ENCODE measurements at places on chromosomes 1 and 21.

DNA sequence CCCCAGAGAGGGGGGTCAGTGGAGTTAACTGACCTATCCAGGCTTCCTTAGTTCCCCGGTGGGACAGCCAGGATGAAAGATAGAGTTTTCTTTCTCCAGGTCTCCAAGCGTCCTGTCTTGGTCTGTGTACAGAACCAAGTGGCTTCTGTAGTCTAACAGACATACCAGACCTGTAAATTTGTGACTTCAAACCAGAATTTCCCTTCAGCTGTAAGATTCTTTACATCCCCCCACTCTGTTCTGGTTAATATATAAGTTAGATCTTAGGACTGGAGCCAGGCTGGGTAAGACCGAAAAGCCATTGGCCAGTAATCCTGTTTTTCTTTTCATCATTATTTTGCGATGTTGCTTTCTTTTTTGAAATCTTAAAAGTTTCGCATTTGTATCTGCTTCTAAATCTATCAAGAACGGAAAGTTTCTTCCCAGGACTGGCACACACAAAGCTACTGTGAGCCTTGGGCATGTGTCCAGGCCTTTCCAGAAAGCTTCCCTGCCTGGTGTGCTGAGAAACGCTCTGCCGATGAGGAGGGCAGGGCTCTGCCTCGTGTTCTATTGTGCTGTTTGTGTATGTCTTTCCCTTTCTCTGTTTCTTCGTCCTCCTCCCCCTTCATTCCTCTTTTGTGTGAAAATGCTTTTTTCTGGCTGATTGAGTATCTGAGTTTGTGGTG lies 72.3 kb downstream of the RGL1 start:
- DNase-seq, result no peak

DNA sequence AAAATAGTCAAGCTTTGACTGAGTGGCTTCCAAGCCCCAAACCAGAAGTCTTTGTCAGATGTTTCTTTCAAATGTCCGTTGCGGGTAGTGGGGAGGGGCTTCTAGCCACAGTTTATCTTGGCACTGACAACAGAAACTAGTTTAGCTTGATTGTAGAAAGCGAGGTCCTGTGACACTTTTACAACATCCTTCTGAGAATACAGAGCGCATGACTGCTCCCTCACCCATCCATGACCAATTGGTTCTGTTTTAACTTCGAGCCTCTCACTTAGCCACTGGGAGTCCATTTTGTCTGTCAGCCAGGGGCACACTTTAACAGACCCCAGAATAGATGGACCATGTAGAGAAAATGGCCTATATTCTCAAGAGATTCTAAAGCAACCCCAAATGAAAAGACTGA lies 199.2 kb upstream of the ST6GALNAC5 start:
- no peak for DNase-seq

- no peak for DNase-seq
Measured at GRCh38 chr1:107135463-107135862, 5.4 kb upstream of the NTNG1 start.

GRCh38 chr1:32798679-32799416 lies 18.3 kb downstream of the YARS1 start:
- no peak for DNase-seq

DNA sequence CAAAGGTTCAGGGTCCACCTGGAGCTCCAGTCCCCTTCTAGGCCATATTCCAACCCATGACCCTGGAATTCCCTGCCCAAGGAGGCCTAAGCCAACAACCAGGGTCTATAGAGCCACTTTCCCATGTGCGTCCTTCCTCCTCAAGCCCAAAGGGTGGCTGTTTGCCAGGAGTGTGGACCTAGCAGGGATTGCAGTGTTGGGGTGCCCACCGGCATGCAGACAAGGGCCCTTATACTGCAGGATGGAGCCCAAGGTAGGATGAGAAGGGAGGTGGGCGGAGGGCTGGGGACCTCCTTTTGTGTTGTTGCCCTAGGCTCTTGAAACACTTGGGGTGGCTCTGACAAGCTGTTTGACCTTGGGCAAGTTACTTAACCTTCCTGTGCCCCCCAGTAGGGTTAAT lies 19.7 kb upstream of the ADGRB2 start:
- DNase-seq, result no peak

GRCh38 chr1:46714976-46715375 lies 3.9 kb downstream of the EFCAB14 start:
- DNase-seq, result no peak

DNA sequence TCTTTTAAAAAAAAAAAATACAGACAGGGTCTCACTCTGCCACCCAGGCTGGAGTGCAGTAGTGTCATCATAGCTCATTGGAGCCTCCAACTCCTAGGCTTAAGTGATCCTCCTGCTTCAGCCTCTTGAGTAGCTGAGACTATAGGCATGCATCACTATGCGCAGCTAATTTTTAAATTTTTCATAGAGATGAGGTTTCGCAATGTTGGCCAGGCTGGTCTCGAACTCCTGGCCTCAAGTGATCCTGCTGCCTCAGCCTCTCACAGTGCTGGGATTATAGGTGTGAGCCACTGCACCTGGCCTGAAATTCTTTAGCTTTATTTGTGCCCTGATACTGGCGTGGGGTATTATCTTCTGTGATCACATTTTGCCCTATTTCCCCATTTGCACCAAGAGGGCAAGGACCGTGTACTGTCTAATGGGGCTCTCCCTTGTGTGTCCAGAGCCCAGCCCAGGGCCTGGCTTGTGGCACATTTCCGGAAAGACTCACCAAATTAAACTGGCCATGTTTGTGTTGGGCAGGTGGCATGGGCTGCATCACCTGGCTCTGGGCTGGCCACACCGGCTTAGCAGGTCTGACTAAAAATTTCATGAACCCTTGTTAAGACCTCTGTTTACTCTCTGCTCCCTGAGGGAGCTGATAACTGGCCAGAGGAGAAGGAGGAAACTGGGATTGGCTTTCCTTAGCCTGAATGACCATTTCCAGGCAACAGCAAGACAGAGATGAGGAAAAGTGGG lies 32.2 kb downstream of the TRIM62 start:
- no peak for DNase-seq

DNA sequence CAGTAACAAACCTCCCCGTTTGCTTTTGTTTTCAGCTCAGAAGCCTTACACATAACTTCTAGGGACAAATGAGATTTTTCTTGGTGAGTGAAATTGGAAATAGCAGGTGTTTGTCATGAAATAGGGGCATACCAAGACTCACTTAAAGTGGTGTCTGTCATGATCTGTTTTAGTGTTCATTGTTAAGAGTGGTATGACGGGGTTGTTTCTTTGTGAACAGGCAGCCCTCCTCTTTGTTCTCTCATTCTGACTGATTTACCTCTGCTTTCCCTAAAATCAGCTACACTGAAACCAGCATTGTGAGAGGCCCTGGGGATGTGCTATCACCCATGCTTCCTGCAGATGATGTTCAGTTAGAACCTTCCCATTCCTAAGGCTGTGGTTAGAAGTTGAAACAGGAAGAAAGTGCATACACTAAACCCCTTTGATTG lies 2.5 kb upstream of the ERO1B start:
- no peak for DNase-seq

- DNase-seq, result peak; percentile 6
Measured at GRCh38 chr1:50704126-50704525, 255.9 kb downstream of the FAF1 start.

- no peak for DNase-seq
Measured at GRCh38 chr1:29832471-29832870, 596.1 kb downstream of the PTPRU start.

DNA sequence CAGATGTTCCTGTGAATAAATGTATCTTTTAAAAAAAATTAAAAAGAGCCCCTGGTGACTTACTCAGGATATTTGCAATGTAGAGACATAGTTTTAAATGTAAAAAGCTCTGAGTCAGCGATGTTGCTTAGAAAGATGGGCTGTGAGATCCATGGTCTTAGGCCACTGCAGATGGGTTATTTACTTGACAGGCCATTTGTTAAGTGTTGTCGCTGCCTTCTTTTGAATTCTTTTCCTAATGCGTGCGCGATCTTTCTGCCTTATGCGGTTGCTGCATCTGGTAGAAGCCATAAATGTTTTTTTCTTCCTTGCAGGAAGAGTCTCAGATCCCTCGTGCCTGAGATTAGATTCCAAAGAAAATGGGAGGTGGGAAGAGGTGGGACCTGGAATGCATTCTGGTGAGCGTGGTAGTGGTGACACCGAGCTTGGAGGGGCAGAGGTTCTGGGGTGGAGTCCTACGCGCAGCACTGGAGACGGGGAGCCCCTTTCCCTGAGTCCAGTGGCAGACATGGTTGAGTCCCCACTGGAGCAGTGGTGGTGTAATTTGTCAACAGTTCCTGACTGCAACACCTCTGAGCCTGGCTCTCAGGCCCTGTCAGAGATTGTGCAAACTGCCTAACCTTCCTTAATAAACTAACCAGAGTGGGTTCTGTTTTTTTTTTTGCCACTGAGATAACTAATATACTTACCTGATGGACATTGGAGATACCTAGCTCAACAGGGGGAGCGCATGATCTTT lies 197.2 kb downstream of the HHAT start:
- DNase-seq, result no peak

GRCh38 chr1:113745425-113745824 lies 13.9 kb downstream of the PHTF1 start:
- no peak for DNase-seq

DNA sequence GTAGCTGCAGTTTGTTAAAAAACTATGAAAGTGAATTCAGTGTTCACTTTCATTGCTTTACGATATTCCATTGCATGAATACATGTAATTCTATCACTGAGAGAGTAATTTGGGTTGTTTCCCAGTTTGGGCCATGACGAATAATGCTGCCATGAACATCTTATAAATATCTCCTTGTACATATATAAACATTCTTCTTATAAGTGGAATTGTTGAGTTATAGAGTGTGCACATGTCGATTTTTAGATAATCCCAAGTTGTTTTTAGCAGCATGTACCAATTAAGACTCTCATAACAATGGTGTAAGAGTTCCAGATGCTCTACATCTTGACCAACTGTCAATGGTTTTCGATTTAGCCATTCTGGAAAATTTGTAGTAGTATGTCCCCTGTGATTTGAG lies 40.9 kb downstream of the ALG6 start:
- DNase-seq, result no peak

- no peak for DNase-seq
Measured at GRCh38 chr1:41521766-41522165, 37.3 kb upstream of the EDN2 start.

DNA sequence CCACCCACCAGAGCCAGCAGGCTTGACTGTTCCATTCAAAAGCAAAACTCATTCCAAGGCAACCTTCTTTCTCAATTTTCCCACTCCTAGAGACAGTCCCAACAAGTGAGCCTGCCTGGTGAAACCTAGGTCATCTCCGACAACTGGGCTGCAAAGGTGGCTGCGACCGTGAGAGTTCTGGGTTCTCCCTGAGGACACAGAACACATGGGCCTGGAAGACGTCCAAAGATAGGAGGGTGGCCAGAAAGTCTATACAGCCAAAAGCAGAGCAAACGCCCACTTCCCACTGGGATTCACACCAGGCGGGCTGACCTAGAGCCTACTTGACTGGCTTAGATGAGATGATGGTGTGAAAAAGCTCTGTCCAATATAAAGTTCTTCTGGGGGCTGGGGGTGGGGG lies 90.2 kb upstream of the GRIK3 start:
- DNase-seq, result no peak
